ENCODE measurements at places on chromosomes 13 and 19.

- DNase-seq: no peak
Observed at GRCh38 chr19:14427461-14427860, 5.6 kb upstream of the PKN1 start.

DNA sequence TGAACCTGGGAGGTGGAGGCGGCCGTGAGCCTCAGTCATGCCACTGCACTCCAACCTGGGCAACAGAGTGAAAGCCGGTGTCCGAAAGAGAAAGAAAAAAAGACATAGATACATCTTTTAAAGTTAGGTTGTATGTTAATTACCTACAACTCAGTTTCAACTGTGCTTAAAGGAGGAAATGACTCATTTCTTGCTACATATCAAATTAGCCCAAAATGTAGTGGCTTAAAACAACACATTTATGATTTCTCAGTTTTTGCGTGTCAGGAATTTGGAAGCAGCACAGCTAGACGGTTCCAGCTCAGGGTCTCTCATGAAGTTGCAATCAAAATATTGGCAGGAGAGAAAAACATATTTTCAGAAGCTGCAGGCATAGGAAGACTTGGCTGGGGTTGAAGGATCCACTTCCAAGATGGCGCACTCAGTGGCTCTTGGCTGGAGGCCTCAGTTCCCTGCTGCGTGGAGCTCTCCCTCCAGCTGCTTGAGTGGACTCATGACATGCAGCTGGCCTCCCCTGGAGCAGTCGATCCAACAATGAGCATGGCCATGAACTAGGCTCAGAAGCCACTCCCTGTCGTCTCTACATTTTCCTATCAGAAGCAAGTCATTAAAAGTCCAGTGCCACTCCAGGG, 7.1 kb downstream of the LDLR start:
- DNase-seq: no peak

GRCh38 chr13:53198017-53198416, 169.4 kb downstream of the OLFM4 start:
- DNase-seq: no peak

DNA sequence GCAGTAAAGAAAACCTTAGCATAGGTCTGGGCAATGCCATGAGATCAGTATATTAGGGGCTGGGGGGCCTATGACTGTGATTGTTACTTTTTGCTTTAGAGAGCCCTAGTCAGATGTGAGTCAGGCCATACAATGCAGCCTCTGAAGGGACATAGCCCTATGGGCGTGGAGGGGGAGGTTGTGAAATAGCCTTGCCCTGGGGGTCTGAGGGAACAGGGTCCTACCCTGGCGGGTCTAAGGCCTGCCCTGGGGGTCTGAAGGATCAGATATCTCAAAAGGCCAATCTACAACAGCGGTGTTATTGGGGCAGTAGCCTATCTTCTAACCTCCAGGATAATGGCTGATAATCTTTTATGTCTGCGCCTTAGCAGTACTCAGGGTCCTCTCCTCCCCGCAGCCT, 13.8 kb upstream of the SLC1A5 start:
- DNase-seq: no peak

GRCh38 chr13:92950771-92951170, 275.8 kb upstream of the GPC6 start:
- no peak for DNase-seq
